ENCODE measurements at places on chromosomes 7 and 10.

DNA sequence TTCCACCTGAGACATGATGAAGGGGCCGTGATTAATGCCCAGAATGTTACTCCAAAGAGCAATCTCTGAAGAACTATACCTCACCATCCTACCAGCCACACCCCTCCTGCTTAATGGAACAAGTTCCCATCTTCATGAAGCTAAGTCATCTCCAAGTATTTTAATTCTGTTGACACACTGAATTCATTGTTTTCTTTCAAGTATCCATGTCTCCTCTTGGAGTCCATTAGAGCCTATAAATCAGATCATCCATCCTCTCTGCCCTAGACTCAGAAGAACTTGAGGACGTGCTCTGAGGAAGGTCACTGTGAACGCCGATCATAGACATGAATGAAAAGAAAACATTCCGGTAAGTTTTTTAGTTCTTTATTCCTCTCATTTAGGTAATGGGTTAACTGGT is 126.8 kb downstream of the RSU1 start:
- DNase-seq, result no peak

DNA sequence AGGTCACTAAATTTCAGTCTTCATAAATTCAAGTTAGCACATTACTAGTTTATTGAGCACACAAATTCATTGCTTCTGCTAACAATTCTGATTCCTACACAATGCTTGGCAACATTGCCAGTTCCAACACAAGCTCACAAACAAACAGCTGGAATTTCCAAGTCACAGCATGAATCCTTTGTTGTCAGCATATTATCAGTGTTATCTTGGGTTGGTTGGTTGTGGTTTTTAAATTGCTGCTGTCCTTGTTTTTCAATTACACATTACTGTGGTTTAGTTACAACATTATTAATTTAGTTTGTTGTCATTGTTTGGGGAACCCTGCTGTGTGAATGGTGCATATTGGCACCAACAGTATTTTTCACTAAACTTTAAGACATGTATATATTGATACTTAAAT is 86.0 kb upstream of the ARID5B start:
- no peak for DNase-seq

- DNase-seq, result no peak
Measured at GRCh38 chr10:3668966-3669330, 116.1 kb downstream of the KLF6 start.

- DNase-seq, result no peak
Measured at GRCh38 chr7:81777697-81778096, 7.8 kb upstream of the HGF start.

DNA sequence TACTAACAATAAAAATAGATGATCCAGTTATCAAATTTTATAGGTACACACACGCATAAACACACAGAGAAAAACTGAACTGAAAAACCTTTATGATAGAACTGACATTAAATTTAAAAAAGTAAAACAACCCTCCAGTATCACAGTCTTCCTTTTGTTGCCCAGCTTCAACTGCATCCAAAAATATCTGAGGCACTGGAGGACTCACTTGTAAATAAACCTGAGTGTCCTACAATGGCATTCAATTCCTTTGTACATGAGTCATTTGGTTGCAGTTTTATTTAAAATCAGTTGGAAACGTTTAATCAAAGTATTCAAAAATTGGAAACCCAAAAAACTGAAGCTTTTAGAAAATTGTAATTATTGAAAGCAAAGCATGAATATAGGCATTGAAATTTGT is 265.2 kb upstream of the CSTF2T start:
- no peak for DNase-seq

- no peak for DNase-seq
Measured at GRCh38 chr10:112184052-112184371, 447 bp upstream of the GPAM start.

DNA sequence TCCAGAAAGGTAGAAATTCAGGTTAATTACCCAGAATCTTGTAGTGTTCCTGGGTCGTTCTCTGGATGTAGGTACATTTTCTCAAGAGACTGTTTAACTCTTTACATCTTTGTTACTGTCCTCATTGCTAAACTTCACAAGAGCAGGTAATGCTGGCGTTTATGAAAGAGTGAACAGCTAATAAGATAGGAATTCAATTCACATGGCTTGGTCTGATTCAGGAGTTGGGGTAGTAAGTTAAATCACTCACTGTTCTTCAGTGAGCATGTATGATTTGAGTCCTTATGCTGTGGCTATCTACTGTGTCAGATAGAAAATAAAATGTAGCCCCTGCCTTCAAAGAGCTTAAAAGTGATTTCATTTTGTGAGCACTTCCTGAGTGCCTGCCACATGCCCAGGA is 480.0 kb downstream of the LRMDA start:
- no peak for DNase-seq

DNA sequence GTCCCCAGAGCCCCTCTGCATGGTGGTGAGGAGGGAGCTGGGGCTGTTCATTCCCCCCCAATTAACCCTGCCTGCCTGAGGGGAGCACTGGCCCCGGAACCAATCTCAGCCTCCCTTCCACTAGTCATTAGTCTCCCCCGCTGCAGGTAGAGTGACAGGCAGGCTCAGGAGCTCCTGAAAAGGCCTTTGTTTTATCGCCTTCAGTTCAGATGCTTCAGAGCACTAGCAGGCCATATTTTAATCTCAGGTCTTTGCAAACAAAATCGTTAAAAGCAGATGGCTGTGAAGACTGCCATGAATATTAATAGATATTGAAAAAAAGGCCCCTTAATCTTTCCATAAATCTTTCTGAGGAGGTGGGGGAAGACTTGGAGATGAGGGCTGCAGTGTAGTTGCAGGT is 250.7 kb downstream of the RPS24 start:
- no peak for DNase-seq

DNA sequence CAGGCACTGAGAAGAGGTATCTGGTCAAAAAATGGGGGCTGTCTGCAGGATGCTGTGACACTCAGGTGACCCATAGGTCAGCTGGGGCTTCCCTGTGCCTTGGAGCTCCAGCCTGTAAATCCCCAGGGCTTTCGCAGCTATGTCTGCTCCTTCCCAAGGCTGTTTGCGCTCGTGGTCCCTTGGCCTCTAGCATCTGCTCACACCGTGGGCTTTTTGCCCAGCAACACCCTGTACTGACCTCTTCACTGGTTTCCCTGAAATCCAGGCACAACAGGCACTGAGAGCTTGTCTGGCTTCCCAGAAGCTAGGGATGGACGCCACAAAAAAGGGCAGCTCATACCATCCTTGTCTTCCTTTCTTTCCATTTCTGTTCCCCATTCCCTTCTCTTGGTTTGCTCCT is 280.3 kb upstream of the HABP2 start:
- no peak for DNase-seq

DNA sequence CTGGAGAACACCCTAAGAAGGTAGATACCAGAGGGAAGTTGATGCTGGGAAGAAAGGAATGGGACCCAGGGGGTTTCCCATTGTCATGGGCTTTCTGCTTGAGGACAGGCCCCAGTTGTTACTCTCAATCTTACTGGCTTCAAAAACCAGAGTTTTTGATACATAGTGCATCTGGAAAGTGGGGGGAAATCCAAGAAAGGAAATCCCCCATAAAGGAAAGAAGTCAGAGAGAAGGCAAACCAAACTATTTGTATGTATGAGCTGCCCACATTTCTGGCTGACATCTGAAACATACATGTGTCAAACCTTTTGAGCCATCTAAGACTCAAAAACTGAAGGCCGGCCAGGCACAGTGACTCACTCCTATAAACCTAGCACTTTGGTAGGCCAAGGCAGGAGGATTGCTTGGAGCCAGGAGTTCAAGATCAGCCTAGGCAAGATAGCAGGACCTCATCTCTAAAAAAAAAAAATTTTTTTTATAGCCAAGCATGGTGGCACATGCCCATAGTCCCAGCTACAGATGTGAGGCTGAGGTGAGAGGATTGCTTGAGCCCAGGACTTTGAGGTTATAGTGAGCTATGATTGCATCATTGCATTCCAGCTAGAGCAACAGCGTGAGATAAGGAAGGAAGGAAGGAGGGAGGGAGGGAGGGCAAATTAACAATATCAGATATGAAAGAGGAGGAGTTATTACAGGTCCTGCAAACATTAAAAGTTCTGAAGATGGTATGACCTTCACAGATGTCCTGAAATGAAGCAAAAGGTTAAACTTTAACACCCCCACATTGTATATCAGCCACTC is 6.7 kb upstream of the COA1 start:
- DNase-seq, result no peak

GRCh38 chr10:44979281-44980191 is 927 bp upstream of the DEPP1 start:
- no peak for DNase-seq

DNA sequence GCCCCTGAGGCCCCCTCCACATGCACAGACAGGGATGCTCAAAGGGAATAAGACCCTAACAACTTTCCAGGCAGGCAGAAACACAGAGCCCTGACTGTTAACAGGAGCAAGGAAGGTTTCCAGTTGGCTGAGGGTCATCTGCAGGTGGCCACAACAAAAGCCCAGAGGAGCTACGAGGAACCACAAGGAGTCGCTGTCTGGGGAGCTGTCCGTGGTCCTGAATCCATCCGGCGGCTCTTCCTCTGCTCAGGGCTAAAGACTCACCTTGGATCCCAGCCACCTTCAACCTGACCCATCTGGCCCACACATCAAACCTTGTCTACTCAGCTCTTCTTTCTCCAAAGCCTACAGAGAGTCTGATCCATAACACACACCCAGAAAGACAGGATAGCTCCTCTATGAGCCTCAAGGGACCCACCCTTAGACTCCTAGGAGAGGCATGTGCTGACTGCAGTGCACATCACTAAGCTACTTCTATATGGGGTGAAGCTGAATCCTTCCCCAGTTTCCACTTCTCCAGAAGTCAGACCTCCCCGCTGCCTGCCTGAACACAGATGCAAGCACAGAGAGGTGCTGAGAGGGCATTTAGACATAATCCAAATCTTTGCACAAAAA is 104.0 kb downstream of the SLIT1 start:
- peak; percentile 30 for DNase-seq

DNA sequence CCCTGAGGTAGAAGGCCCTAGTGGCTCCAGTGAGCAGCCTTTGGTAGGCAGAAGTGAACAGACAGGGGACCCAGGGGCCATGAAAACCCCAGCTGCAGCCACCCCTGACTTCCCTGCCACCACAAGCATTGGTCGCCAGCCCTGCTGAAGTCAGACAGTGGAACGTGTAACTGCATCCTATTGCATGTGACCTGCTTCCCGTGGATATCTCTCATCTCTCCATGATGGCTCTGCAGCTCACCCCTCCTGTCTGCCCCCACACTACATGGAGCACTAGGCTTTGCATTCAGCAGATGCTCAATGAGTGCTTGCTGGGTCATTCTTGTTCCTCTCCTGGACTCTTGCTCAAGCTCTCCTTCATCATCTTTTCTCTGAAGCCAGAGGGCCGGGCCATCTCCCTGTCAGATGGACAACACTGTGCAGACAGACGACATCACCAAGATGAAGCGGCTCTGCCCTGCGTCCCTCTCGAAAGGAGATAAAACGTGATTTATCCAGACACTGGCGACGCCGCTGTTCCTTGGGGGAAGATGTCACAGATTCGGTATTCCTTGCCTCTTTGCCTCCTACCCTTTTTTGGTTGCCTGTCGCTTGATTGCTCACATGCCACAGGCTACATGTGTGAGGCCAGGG is 117.5 kb downstream of the SH3PXD2A start:
- no peak for DNase-seq

- no peak for DNase-seq
Measured at GRCh38 chr7:158957510-158957906, 101.2 kb downstream of the DYNC2I1 start.

DNA sequence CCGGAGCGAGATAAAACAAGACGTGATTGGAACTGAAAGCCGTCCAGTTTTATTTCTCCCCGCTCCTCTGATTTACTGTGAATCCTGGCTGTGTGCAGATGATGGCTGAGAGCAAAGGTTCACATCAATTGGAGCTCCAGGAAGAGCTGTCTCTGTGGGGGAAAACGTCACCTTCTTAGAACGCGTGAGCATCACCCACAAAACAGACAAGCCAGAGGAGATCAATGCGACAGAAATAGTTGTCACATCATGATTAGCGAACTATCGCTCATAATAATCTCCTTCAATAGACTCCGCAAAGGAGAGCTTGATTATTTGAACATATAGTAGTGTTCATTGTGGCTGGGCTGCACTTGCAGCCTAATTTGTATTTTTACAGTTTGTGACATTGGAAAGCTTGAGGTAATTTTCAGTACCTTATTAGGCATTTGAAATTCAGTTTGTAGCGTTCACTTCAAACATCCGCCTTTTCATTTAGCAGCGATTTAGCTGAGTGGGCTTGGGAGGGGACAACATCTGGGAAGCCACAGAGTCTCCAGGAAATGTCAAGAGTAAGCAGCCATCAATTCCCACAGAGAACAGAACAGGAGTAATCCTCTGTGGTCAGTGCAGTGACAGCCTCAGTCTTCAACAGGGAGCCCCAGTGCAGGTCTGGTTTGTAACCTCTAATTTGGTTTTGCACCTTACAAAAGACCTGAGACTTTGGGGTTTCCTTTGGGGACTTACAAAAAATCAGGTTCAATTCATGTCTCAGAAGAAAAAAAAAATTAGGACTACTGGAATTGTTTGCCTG is 276.8 kb upstream of the PFKP start:
- DNase-seq, result no peak

- no peak for DNase-seq
Measured at GRCh38 chr7:35571611-35572240, 123.2 kb downstream of the HERPUD2 start.

GRCh38 chr7:154628556-154628955 is 374.4 kb downstream of the PAXIP1 start:
- DNase-seq, result no peak

DNA sequence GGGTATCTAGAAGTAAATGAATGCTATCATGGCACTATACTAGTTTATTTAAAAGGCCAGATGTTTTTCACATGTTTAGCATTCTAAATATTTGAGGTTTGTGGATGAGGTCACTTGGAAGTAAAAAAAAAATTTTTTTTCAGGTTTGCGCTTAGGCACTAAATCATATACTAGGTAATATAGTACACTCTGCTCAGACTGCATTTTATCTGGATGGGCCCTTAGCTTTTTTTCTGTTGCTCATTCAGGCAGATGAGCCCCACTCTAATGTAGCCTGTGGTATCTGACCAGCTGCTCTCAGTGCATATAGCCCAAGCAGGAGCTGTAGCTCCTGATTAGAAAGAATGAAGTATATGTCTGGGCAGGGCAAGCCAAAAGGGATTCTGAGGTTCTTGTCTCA is 210.1 kb downstream of the AUTS2 start:
- DNase-seq, result no peak

DNA sequence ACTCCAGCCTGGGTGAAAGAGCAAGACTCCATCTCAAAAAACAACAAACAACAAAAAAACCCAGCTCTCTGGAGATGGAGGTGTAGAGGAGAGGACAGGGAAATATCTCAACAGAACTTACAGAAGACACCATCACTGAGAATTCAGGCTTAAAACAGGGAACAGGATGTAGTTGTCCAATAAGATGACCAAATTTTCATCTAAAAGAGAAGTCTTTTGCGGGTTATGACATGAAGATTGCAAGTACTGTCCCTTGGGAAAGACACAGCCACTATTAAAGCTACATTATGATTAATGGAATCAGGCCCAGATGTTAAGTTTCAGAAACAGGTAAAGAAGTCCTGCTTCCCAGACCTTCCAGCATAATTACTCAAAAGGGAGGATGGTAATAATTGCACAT is 235.2 kb upstream of the NRP1 start:
- DNase-seq, result no peak

All from activated CD8-positive, alpha-beta memory T cell treated with anti-CD3 and anti-CD28 coated beads for 1 hour (primary cell).